Activated gamma-delta T cell (primary cell): ENCODE measurements at places on chromosomes 11 and 22.

DNA sequence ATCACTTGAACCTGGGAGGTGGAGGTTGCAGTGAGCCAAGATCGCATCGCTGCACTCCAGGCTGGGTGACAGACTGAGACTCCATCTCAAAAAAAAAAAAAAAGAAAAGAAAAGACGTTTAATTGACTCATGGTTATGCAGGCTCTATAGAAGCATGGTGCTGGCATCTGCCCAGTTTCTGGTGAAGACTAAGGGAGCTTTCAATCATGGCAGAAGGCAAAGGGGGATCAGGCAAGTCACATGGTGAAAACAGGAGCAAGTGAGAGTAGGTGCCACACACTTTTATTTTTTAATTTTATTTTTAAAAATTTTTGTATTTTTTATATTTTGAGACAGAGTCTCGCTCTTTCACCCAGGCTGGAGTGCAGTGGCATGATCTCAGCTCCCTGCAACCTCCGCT lies 8.4 kb upstream of the PATZ1 start:
- no peak for DNase-seq

- no peak for DNase-seq
Measured at GRCh38 chr11:18794956-18795355, 3.4 kb upstream of the PTPN5 start.

- DNase-seq, result no peak
Measured at GRCh38 chr11:75233754-75234172, 6.8 kb upstream of the TPBGL start.

DNA sequence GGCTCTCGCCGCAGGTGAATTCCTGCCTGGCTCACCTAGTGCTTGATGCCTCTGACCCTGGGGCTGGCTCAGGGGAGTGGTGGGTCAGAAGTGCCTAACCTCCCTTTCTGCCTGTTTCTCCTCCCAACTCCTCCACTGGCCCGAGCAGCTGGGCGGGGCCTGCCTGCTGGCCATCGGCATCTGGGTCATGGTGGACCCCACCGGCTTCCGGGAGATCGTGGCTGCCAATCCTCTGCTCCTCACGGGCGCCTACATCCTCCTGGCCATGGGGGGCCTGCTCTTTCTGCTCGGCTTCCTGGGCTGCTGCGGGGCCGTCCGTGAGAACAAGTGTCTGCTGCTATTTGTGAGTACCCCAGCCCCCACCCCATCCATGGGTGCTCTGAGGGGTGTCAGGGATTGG lies 41.1 kb downstream of the TP53I11 start:
- DNase-seq, result no peak
